ENCODE measurements at places on chromosomes 1 and 21. TPM values are rescaled to one million over a fixed set of nuclear protein-coding genes. Genes with fewer than 3 reads are reported as not detected.

The TCEA3 gene
- 44.8 TPM for total RNA-seq

The A3GALT2 gene
- total RNA-seq: not detected

GRCh38 chr1:231927431-231927830, 300.8 kb downstream of the DISC1 start:
- no peak for DNase-seq

- peak; percentile 86 for DNase-seq
Observed at GRCh38 chr1:47532921-47533792, 95.3 kb downstream of the FOXD2 start.

The LEPROT gene
- total RNA-seq: 85.0 TPM

DNA sequence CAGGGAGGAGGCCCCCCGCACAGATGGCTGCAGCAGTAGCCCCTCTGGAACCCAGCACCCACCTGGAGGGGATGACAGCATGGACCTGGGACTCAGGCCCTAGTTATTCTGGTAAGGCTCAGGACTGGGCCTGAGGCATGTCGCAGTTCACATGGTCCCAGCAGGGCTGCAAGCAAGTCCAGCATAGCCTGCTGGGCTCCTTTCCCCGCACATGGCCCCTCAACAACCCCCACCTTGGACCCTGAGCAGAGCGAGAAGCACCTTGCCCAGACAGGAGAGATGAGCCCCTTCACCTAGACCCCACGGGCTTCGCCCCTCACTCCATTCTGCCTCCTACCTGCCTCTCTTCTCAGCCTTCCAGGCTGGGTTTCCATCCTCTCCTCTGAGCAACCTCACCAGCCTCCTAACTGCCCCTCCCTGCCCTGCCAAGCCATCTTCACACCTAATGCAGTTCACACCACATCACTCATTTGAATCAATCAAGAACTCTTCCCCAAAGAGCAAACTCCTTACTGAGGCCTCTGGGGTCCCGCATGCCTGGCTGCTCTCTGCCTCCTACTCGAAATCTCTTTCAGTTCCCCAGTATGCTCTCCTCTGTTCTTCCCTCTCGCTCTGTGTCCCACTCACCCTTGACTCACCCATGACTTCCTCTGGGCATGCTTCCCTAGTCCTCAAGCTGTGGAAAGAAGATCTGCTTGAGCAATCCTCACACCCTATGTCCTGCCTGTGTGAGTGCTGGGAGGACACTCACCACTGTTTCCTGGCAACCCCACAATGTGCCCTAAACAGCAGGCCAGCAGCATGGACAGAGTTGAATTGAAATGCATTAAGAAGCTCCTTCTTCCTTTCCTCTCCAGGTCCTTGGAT, 9.4 kb upstream of the THEMIS2 start:
- DNase-seq: no peak

The CDK11A gene
- total RNA-seq: 15.2 TPM

GRCh38 chr1:40607921-40608320, 57.6 kb downstream of the RIMS3 start:
- DNase-seq: no peak
